ENCODE measurements at places on chromosomes 4 and X.
A peak's percentile ranks its signal among the peaks of the same experiment; 100 is the strongest.

DNA sequence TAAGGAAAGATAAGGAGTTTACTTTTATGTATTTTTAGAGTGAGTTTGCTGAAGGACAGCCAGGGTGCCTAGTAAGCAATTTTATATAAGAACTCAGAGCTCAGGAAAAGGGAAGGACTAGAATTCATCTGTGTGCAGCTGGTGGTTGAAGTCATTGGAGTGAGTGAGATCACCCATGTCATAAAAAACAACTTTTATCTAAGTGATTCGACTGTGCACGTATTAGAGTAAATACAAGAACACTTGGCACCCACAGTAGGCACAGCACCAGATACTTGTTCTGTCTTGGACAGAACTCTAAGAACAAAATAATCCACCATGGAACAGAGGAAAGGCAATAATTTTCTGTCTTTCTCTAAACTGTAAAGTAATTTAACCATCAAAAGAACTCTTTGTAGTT lies 31.6 kb downstream of the SYNPO2 start:
- peak; percentile 71 for DNase-seq

DNA sequence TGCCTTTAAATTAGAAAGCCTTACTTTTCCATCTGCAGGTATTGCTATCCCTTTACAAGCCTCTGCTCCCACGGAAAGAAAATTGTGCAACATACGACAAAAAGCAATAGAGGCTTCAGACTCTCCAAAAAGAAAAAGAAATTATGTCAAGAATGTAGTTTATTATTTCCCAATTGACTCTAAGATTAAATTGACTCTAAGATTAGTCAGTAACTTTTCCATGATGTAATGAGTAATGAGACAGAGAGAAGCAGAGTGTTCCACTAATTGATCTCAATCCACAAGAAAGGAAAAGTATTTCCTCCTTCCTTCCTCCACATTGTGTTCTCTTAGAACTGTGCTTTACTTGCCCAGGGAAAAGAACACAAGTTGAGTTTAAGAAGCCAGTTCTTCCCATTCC lies 345.7 kb upstream of the HS3ST1 start:
- DNase-seq, result no peak

DNA sequence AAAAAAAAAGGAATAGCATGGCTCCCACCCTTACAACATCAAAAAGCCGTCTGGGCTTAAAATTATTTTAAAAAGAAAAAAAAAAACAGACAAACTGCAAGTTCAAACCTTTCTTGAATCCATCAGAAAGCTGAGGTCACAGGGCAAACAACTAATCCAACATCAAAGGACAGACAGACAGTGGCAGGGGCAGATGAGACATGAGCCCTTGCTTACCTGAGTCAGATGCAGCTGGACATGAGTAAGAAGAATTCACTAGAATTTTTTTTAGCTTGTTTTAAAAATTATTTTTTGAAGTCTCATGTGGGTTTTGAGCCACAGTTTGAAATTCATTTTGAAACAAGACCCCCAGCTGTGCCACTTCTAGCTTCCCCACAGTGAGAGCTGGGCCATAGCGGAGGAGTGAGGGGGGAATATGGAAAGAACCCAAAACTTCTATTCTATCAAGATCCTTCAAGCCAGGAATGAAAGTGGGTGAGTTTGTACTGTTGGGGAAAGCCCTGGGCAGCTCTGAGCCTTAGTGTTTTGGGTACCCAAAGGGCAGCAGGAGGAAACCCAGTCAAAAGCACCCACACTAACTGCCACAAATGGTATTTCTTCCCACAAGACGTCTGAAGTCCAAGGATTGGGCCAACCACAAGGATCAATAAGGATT lies 111.4 kb downstream of the ATXN3L start:
- peak; percentile 16 for DNase-seq

DNA sequence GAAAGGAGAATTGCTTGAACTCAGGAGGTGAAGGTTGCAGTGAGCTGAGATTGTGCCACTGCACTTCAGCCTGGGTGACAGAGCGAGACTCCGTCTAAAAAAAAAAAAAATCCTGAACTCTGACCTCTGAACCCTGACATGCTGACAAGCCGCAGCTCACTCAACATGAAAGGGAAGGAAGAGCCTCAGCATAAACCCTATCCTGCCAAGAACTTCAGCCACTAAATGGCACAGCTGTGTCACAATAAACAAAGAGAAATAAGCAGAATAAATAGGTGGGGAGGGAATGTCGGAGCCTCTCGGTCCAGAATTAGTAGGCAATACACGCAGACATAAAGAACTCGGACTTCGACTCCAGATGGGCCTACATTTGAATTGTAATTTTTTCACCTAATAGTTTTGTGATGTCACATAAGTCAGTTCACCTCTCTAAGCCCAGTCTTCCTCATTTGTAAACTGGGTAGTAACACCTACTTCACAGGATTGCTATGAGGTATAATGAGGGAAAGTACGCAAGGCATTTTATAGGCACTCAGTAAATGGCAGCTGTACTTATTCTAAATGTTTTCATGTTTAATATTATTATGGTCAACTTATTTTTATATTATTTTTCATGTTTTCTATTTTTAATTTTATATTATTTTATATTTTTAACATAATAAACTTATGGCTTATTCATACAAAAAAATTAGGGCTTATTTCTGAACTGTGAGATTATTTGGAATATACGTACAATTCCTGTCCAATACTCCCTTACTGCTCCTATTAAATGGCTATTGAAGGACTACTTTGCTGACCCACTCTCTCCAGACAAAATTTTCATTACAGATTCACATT lies 243.4 kb downstream of the SCFD2 start:
- DNase-seq, result no peak

GRCh38 chrX:11913001-11913400 lies 155.0 kb downstream of the MSL3 start:
- no peak for DNase-seq

DNA sequence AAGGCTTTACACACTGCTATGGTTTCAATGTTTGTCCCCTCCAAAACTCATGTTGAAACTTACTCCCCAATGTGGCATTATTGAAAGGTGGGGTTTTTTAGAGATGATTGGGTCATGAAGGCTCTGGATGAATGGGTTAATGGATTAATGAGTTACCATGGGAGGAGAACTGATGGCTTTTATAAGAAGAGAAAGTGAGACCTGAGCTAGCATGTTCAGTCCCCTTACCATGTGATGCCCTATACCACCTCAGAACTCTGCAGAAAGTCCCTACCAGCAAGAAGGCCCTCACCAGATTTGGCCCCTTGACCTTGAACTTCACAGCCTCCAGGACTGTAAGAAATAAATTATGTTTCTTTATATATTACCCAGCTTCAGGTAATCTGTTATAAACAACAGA lies 68.9 kb upstream of the CAPN6 start:
- no peak for DNase-seq

DNA sequence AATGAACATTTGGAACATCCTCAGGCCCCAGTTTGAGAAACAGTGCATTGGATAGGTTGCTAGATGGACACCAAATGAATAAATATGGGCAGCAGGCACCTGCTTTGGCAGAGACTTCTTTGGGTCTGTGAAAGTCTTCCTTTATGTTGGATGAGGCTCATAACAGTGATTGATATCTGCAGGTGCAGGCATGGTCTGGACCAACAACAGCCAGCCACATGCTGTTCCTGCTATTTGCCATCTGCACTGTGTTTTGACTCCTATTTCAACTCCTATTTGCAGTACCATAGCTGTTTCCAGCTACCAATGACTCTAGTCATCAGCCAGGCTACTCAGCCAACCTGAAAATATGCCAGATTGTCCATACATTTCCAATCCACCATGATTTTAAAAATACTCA lies 60.9 kb downstream of the ANAPC4 start:
- DNase-seq, result no peak
